ENCODE measurements at places on chromosomes 7 and 10.
A peak's percentile ranks its signal among the peaks of the same experiment; 100 is the strongest.

GRCh38 chr10:74322141-74322540, 171.1 kb downstream of the ADK start:
- no peak for DNase-seq

DNA sequence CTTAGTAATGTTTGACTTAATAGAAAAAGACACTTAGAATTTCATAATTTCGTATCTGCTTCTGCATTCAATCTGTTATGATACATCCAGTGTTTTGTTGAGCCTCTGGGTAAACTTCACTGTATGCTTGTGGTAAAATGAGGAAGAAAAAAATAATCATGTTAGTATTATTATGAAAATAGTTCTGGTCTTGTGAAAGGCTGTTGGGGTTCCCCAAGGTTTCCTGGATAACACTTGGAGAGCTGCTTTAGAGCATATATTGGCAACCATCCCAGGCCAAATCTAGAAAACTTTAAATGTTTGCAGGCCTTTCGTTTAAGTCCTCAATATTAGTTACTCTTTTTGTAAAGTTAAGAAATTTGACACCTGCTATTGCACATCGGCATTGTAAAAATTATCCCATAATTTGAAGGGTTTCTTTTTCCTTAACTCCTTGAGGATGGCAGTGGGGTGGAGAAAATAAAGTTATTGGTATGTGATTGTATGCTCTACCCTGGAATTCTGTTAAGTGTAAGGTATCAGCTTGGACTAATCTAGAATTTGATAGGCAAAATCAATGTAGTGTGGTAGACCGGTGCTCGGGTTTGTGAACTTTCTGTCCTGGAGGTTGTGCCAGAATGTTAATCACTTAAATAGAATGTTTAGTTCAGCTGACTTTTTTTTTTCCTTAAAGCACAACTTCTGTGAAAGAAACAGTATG, 54.5 kb downstream of the WAC start:
- DNase-seq, result no peak

DNA sequence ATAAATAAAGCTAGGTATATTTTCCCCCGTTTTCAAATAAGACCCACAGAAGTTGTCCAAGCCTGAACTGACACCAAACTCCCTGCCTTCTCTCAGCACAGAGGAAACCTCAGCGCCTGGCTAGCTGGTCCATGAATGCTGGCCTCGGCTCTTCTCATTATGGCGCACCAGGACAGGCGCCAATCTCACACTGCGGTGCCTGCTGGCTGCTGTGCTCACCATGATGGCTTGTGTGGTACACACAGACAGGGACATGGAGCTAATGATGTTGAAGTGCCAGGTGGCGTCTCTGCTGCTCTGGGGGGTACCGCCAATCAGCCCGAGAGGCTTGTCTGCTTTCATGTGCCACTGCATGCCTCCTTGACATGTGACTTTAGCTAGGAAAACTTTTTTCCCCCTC, 43.2 kb upstream of the USP6NL start:
- no peak for DNase-seq

- DNase-seq, result no peak
Observed at GRCh38 chr10:125169915-125170314, 9.6 kb upstream of the CTBP2 start.

- DNase-seq, result no peak
Observed at GRCh38 chr10:16856567-16856966, 39.3 kb upstream of the RSU1 start.

DNA sequence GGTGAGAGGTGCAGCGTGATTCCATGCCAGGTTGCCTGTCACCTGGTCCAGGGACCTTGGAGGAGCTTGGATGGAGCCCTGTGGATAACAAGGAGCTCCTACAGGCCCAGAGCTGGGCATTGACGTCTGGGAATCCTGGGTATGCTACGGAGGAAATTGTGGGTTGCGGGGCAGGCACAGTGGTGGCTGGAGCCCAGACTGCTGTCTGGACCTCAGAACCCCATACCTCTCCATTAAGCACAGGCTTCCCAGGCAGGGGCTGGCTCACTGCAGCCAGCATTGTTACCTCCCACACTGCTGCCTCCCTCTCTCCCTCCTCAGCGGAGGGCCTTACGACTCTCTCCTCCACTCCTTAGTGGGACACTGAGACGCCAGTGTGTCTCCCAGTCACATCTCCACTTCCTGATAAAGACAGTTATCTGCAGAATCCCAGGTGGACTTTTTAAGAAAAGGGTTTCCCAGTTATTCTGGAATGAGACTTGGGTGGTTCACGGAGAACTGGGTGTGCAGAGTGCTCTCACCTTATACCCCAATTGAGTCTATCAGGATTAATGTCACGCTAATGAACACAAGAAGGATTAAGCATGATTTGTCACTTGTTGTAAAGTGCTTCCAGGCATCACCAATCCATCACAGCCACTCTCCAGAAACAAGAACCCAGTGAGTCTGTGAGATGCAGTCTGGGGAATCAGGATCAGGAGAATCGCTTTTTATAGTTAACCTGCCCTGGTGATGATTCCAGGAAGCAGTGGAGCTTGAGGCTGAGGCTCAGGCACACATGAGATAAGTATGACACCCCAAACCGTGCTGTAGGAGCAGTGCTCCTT, 309.4 kb downstream of the RPS24 start:
- no peak for DNase-seq

GRCh38 chr10:124821520-124821919, 19.9 kb downstream of the ABRAXAS2 start:
- DNase-seq, result no peak

GRCh38 chr10:99788598-99789256, 6.3 kb downstream of the ABCC2 start:
- peak; percentile 37 for DNase-seq

- no peak for DNase-seq
Observed at GRCh38 chr7:139355320-139355719, 4.4 kb upstream of the LUC7L2 start.

- DNase-seq, result no peak
Observed at GRCh38 chr7:106569500-106569929, 91.4 kb downstream of the CCDC71L start.

DNA sequence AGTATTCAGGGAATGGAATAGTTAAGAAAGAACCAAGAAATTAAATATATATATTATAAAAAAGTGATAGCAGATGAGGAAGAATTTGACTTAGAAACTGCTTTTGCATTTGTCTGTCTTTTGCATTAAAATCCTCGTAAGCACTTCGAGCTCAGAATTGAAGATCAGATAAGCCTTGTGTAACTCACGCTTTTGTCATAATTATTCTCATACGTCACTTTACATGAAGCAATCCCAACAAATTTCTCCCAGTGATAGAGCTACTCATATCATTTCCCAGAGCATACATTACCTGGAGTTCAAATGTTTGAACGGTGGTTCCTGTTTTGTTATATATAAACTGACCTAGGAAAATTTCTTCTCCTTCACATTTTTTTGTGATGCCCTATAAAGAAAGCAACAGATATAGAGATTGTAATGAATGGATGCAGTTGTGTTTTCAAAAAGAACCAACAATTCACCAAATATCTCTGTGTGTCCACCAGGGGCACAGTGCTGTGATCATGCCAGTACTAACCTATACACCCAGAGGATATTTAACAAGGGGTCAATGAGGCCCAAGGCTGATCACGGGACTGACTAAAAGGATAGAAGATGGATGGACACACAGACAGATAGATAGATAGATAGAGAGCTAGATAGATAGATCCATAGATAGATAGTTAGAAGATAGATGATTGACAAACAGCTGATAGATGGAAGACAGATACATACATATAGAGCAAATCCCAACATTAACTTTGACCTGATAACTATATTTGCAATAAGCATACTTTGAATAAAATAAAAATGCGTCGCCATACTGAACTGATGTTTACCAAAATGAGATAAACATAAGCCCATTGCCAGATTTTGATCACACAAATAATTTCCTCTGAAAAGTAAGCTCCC, 9.3 kb upstream of the HUS1 start:
- no peak for DNase-seq

GRCh38 chr10:102332772-102333171, 62.7 kb upstream of the NFKB2 start:
- no peak for DNase-seq

- DNase-seq, result no peak
Observed at GRCh38 chr10:126230587-126230986, 157.7 kb downstream of the ADAM12 start.

GRCh38 chr7:43110791-43111535, 1.5 kb upstream of the HECW1 start:
- peak; percentile 33 for DNase-seq

DNA sequence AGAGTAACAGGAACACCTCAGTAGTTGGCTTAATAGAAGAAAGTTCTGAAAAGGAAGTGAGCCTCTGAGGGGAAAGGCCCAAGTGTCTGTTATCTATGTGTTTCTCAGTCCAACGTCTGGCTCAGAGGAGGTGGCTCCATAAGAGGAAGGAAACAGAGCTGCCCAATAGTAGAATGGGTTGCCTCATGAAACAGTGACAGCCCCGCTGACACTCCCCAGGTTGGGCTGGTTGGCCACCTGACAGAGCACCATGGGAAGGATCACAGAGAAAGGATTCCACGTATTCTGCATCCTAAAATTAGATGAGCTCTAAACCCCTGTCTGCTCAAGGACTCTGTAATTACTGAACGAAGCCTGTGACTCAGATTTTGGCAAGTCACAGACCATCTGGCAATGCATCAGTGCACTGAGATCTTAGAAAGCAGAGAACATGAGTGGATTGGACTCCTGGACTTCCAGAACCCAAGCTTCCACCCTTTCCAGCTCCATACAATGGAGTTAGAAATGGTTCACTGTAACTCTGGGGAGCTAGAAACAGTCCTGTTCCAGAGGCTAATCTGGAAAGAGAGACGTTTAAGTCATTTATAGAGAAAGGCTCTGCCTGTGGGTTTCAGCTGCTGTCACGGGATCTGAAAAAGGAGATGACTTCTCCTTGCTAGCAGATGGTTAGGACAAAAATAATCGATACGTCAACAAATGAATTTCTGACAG, 2.9 kb downstream of the PKD2L1 start:
- no peak for DNase-seq

GRCh38 chr10:72255977-72256729, 17.6 kb upstream of the DDIT4 start:
- DNase-seq, result no peak

- DNase-seq, result no peak
Observed at GRCh38 chr7:42314696-42315095, 77.7 kb upstream of the GLI3 start.

GRCh38 chr7:83681200-83681778, 32.4 kb upstream of the SEMA3E start:
- DNase-seq, result no peak

- no peak for DNase-seq
Observed at GRCh38 chr7:48183370-48183743, 12.1 kb downstream of the ABCA13 start.

GRCh38 chr10:92184977-92185376, 105.9 kb downstream of the CPEB3 start:
- no peak for DNase-seq

GRCh38 chr7:2405601-2406345, 2.4 kb downstream of the CHST12 start:
- no peak for DNase-seq

DNA sequence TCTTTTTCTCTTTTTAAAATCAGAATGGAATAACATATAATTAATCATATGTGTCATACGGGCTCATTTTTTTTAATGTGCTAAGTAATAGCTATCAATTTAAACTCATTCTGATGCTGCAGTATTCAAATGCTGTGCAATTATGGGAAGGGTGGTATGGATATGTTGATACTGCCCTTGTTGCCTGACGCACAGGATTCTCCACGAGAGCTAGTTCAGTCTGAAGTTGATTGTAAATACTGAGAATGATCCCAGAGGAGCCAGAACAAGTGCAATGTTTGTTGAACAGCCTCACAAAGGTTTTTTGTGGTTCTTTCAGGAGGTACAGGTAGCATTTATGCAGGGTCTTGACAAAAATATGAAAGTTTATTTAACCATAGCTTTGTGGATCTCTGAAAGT, 13.4 kb downstream of the NPY start:
- no peak for DNase-seq

- DNase-seq, result peak; percentile 78
Observed at GRCh38 chr10:22321156-22321923, 441 bp downstream of the BMI1 start.

GRCh38 chr7:1090686-1091643, 3.1 kb downstream of the GPER1 start:
- no peak for DNase-seq

- peak; percentile 57 for DNase-seq
Observed at GRCh38 chr10:14556285-14556956, 218.3 kb downstream of the FAM107B start.

DNA sequence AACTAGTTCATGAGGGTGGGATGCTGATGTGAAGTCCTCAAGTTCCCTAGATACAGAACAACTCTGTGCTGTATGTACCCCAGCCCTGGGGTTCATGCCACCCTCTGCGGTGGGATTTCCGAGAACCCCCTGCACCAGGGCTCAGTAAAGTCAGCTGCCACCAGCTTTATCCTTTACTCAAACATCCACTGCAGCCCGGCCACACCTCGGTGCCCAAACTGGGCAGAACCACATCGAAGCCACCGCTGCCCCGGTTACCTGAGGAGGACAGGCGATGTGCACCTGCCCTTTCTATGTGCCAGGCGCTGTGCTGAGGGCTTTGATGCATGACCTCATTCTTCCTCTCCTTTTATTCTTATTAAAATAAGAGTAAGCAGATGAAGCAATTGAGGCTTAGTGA, 9.9 kb upstream of the CALML5 start:
- DNase-seq, result no peak

DNA sequence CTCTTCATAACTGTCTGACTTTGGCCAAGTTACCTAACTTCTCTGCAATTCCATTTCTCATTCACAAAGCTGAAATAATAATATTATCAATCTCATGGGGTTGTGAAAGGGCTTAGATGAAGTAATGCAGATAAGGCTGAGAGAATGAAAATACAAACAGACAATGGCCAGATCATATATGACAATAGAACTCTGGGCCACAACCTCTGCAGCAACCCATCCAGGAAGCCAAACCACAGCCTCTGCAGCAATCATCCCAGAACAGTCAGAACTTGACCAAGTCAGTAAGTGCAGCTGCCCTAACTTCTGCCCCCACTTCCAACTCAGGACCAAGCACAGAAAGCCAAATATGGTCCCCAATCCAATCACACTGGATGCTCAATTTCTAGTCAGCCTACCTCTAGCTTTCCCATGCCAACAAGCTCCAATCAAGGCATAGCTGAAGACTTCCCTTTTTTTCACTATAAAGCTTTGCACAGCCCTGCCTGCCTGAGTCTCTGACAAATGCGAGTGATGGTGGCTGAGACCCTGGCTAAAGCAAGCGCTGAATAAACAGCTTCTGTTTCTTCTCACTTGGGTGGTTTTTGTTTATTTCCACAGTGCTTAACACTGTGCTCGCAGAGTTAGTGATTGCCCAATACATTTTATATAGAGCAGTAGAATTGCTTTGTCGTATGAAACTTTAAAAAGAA, 34.8 kb upstream of the TNPO3 start:
- DNase-seq, result no peak

DNA sequence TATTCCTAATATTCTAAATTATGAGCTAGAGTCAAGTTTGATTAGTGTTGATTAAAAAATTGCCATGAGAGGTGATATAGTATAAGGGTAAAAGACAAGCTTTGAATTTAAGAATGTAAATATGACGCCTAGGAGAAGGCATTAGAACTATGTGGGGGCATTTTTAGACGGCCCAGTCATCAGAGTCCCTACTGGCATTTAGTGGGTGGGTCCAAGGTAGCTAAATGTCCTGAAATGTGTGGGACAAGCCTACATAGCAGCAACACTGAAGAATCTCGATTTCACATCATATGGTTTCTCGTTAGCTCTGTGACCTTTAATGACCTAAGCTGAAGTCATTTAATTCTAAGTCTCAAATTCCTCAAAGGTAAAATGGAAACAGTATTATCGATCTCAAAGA, 133.5 kb downstream of the SGMS1 start:
- DNase-seq, result no peak

GRCh38 chr7:138072726-138073125, 3.5 kb upstream of the AKR1D1 start:
- DNase-seq, result no peak

All from lung (tissue), 17 donors.